SK-MEL-5 (cell line): ENCODE measurements at places on chromosomes 1 and 21.
A peak's percentile ranks its signal among the peaks of the same experiment; 100 is the strongest.

GRCh38 chr1:194437135-194437534 lies 1250.7 kb upstream of the B3GALT2 start:
- no peak for DNase-seq

DNA sequence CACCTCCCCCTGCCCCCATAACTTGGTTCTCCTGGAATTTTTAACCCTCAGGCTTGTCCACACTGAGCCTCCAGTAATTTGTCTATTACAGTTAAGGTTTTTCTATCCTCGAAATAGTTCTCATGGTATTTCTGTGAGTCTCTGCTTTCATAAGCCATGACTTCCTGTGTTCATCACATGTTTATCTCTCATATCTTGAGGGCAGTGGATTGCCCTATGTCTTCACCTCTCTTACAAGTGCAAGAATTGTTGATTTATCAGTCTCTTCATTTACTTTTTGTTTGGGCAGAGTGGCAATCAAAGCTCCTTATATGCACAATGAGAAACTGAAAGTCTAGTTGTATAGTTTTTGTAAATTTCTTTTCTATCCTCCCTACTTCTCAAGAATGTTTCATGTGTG lies 328.4 kb downstream of the PLA2G4A start:
- DNase-seq, result peak; percentile 35

DNA sequence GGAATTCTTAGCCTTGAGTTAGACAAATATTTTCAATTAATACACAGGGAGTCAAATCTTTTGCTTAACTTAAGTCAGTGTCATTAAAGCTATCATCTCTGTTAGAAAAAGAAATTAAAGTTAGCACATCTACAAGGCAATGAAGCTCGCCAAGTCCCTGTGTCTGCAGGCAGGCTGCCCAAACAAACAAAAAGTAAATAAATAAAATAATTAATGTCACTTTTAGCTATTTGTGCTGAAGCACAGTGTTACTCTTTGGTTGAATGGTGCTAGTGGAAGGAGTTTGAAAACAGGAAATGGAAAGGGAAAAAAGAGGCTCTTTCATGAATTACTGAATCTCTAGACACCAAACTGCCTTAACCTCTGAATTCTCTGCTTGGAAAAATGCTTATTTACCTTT lies 37.1 kb upstream of the COL11A1 start:
- DNase-seq, result no peak

DNA sequence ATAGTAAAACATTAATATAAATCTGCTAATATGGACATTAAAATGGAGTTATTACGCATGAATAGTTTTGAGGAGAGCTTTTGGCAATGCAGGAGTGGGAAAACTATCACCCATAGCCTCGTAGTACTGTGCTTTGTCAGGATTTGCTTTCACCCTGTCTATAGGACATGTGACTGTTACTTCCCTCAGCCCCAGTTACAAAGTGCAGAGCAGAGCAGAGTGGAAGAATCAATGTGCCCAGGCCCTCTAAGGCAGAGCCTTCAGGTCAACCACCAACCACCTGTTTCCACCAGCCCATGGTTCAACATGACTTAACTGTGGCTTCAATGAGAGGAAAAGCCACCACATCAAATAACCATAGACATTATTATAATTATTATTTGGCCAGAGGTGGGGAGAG lies 68.9 kb upstream of the C8B start:
- no peak for DNase-seq

GRCh38 chr1:2322581-2323211 lies 68.7 kb downstream of the MORN1 start:
- DNase-seq, result no peak

- no peak for DNase-seq
Measured at GRCh38 chr1:200780545-200781369, 42.1 kb downstream of the CAMSAP2 start.

DNA sequence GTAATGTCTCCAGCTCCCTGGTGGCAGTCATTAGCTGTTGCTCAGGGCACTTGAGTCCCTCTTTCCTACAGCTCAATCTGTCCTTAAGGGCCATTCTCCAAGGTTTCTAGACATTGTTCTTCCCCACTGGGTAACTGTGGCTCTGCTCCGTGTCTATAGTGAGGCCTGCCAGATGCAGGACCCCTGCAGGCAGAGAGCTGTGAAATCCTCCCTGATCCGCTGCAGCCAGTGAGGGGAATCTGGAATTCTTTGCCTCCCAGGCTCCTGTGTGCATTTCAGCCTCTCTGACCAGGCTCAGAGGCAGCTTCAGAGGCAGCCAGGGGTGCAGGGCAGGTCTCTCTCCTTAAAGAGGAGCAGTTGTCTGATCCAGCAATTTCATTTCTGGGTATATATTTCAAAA lies 14.4 kb upstream of the IGSF21 start:
- DNase-seq, result no peak
